ENCODE measurements at places on chromosomes 3 and 15.

DNA sequence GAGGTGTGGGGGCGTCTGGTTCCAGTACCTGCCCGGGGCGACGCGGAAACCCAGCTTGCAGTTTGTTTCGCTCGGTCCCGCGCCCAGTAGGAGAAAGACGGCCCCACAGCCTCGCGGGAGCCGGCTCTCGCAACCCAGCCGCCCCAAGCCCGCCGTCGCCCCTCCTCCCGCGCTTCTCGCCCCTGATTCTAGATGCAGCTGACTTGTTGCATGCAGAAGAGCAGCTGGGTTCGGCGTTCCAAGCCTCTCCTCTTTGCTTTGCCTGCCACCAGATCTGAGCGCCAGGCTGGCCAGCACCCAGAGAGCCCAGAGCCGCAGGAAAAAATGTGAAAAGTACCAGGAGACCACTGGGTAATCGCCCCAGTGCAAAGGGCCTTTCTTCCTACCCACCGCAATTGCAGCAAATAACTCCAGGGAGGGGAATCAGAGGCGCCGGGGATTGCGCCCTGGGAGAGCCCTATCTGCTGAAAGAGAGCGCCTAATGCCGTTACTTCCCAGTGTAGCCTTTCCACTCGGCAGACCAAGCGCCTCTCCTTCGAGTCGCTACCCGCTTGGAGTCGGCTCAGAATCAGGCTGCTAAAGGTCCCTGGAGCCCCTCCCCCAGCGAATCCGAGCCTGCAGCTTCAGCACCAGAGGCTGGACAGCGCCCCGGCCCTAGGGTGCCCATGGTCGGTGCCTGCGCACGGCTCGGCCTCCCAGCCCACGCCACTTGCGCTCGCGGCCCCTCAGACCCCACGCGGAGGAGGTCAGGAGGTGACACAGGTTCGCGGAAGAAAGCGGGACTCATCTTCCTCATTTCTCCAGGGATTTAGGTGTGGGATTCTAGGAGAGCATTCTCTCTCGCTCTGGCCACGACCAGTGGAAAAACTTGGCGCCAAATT, 15.7 kb upstream of the AEN start:
- DNase-seq = peak; percentile 63

DNA sequence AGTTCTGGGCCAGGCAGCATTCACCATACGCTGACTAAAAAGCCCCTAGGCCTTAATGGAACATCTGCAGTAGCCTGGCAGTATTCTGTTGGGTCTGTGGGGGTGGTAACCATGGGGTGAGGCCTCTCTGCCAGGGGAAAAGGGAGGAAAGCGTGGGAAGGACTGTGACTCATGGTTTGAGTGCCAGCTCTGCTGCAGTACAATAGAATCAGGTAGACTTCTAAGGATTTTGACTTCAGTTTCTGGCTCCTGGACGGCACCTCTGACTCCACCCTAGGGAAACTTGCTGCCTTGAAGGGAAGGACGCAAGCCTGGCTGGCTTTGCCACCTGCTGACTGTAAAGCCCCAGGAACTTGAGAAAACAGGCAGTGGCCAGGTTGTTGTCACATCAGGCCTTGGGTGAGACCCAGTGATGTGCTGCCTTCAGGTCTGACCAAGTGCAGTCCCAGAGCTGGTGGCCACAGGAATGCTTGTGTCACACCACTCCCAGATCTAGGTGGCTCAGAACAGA, 148.6 kb downstream of the SUCNR1 start:
- no peak for DNase-seq

DNA sequence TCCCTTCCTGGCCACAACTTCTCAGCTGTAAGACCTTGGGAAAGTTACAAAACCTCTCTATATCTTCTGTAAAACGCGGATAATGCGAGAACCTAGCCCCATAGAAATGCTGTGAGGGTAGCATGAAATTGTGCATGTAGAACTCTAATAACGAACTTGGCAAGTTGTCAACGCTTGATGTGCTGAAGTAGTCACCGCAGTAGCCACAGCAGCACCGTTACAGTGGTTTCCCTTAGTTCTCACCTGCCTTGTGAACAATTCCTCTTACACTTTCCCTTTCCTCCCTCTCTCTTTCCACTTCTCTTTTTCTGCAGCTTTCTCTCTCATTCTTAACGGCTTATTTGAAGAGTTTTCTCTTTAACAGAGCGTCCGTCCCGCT, 447 bp upstream of the SHQ1 start:
- no peak for DNase-seq

- no peak for DNase-seq
These were observed 22.0 kb downstream of the CMSS1 start for GRCh38 chr3:99839613-99840012.

DNA sequence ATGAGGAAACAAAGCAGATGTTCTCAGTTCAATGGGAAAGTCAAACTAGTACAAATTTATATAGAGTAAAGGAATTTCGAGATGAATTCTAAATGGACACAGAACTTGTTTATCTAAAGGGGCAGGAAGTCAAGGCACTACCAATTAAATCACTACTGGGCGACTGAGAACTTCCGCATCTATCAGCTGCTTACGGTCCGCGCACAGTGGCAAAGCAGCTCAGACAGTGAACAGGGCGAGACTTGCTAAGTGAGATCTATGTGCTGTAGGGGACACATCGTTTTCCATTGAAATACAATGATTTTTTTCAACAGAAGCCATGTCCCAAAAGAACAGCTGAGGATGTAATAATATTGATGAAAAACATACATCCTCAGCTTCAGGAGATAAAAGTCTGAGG, 105.0 kb downstream of the CHRNA7 start:
- no peak for DNase-seq

DNA sequence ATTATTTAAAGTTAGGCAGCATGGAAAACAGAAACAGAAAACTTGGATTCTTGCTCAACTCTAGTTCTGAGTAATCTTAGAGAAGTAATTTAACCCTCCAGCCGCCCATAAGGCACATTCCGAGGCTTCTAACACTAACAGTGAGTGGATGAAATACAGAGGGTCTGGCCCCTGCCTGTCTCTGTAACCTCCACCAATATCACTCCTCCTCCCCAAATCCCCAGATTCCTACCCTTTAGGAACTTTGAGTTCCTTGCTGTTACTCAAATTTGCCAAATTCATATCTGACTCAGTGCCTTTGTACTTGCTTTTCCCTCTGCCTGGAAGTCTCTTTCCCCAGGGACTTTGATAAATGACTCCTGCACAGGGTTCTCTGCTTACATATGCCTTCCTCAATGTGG, 112.5 kb upstream of the TGFBR2 start:
- DNase-seq = no peak

GRCh38 chr3:124576565-124577493, 153.4 kb upstream of the UMPS start:
- no peak for DNase-seq

DNA sequence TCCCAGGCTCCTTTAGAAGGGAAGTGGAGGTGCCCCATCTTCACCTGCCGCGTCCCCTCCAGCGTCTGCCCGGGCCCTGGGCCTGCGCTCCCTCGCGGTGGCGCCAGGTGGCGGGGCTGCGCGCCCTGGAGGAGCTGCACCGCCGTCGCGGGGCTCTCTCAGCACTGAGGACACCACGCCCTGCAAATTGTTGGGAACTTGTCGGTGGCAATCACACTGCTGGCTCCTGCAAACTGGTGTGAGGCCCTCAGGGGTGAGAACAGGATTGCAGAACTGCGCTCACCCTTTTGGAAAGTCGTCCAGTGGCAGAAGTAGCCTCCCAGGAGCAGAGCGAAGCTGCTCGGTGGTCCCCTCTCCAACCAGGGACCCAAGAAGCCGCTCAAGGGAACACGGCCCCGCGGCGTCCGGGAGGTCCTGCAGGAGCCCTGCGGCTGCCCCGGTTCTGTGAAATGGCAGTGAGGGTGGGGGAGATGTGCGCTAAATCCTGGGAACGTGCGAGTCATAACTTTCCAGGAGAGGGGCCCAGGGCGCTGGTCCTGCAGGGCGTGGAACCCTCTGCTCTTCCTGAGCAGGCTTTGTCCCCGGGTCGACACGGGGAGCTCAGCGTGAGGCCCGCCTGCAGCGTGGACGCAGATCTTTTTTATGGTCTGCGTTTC, 995 bp upstream of the LRRK1 start:
- DNase-seq = peak; percentile 98

DNA sequence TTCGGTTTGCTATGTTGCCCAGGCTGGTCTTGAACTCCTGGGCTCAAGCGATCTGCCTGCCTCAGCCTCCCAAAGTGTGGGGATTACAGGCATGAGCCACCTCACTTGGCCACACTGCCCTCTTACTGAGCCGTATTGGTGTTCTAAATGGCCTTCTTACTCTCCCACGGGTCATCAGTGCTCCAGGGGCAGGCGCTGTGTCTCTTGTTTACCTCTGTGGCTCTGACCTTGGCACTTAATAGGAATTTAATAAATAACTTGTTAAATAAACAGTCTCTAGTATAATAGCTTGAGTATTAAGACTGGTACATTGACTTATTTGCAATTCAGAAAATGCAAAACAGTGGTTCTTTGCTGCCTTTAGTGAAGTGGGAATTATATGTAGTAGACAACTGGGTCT, 13.7 kb downstream of the FLNB start:
- DNase-seq = no peak

GRCh38 chr3:30526031-30526430, 80.4 kb upstream of the TGFBR2 start:
- no peak for DNase-seq

DNA sequence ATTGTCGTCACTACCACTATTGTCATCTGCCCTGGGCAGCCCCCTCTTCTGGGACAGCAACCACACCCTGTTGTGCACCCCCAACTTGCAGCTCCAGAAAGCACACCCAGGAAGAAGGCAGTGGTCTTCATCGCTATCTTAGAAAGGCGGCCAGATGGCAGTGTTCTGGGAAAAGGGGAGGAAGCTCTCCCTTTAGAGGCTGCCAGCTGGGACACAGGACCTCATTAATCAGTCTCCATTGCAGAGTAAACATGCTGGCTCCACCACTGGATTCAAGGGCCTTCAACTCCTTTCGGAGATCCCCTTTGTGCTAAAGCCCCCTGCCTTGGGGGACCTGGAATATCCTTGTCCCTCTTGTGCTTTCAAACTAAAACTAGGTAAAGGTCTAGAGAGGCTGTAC, 199.3 kb upstream of the LINGO1 start:
- peak; percentile 10 for DNase-seq

- no peak for DNase-seq
These were observed 32.2 kb upstream of the FMN1 start for GRCh38 chr15:33226559-33227181.

DNA sequence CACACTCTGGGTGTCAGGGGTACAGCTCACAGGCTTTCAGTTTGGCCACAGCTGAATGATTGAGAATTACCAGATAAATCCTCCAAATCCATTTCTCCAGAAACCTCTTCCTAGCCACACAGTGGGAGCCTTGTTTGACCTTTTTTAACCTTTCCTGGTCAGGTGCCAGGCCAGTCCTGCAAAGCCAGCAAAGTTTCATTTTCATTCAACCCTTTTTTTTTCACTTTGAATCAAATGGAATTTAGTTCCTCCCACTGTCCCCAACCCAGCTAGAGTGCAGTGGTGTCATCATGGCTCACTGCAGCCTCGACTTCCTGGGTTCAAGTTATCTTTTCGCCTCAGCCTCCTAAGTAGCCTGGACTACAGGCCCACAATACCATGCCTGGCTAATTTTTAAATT, 67.8 kb downstream of the NSUN3 start:
- DNase-seq = no peak

GRCh38 chr15:49023354-49023753, 22.9 kb downstream of the SECISBP2L start:
- DNase-seq = no peak

DNA sequence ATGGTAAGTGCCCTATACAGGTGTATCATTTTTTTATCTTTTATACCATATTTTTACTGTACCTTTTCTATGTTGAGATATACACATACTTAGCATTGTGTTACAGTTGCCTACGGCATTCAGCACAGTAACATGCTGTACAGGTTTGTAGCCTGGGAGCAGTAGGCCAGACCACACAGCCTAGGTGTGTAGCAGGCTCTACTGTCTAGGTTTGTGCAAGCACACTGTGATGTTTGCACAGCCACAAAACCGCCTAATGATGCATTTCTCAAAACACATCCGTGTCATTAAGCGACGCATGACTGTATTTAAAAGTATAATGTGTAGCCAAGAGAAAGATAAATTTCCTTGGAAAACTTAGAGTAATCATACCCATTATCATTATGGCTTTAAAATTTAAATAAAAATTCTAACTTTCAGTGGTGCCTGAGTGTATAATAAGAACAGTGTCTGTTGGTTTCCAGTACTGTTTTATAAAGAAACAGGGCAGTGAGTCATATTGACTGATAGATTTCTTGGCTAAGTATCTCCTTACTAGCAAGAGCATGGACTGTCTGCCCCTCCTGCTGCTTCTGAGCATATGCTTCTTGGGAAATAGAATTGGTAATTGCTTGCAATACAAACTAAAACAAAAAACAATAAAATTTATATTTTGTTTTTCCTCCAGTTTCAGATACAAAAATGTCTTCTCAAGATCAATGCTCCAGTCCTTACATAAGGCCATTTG, 18.3 kb downstream of the CALML4 start:
- DNase-seq = peak; percentile 84

- DNase-seq = peak; percentile 79
These were observed 1.1 kb upstream of the ZNF639 start for GRCh38 chr3:179321668-179322285.

GRCh38 chr3:187130346-187131066, 8.8 kb downstream of the RPL39L start:
- no peak for DNase-seq

DNA sequence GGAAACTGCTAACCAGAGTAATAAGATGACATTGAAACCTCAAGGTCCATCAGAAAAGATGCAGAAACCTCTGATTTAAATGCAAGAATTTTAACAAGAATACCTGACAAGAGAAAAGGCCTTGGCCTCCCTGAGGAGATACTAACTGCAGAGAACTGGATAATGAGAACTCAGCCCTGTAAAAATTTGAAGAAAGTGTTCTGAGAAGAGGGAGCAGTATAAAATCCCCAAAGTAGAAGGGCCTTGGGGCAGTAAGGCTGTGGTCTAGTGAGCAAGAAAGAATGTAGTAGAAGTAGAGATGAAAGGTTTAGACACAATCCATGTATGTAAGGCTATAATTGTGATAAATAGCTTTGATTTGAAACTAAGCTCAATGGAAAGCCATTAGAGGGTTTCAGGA, 394.1 kb downstream of the ZBBX start:
- DNase-seq = no peak

- DNase-seq = no peak
These were observed 15.0 kb upstream of the RORA start for GRCh38 chr15:61243983-61244593.

GRCh38 chr3:46990573-46991374, 11.3 kb downstream of the NBEAL2 start:
- peak; percentile 65 for DNase-seq

DNA sequence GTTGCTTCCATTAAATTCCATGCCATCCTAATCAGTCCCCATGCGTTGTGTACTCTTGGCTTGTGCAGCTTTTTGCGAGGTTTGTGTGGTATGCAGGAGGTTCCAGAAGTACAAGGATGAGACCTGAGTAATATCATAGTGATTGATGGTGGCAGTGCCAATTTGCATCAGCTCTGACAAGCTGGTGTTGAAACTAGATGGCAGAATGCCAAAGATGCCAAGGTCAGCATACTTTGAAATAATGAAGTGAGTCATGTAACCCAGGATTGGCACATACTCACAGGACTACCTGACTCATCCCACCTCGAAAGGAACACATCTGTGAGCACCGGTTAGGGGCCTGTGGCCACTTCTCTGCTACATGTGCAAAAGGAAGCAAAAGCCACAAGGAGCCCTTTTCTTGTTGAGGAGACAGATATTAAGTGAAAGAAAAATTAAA, 14.3 kb downstream of the KAT2B start:
- DNase-seq = peak; percentile 66

All from osteoblast (primary cell).